ENCODE measurements at places on chromosomes 1 and 21.

DNA sequence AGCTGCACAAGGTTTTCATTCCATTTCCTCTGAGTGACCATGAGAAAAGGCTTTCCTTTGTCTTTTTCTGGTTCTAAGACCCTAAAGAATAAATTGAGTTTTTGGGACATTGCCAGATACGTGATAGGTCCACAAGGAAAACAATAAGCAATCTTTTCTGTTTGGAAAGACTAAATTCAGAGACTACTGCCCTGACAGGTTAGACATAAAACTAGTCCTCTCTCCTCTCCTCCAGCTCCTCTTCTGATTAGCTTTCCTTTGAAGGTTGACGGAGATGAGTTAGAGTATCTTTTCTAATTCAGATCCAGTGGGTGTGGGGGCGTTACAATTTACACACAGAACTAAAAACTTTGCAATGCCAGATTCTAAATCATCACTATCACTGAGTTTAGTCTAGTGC lies 57.8 kb upstream of the C1orf53 start:
- no peak for DNase-seq

DNA sequence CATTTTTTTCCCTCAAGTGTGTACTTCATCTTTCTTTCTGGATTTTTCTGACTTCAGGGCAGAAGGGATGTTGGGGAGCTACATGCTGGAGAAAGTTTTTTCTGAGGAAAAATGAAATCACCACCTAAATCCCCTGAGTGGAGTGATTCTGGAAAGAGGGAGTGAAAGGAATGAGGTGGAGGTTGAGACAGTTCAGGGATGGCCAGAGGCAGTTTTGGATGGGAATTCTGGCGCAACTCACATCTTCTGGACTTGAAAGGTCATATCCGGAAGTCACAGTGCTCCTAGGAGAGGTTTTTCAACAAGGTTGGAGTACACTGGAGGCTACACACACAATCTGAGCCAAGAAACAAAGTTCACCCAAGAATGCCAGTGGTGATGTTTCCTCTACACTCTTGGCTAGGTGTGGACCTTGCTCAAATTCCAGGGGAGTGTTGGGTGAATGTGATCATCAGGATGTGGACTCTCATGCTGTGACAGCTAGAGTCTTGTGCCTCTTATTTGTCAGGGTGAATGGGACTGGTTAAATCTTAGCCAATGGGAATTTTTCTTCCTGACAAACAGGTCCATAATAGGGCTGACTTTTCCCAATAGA lies 161.5 kb downstream of the HLX start:
- no peak for DNase-seq

DNA sequence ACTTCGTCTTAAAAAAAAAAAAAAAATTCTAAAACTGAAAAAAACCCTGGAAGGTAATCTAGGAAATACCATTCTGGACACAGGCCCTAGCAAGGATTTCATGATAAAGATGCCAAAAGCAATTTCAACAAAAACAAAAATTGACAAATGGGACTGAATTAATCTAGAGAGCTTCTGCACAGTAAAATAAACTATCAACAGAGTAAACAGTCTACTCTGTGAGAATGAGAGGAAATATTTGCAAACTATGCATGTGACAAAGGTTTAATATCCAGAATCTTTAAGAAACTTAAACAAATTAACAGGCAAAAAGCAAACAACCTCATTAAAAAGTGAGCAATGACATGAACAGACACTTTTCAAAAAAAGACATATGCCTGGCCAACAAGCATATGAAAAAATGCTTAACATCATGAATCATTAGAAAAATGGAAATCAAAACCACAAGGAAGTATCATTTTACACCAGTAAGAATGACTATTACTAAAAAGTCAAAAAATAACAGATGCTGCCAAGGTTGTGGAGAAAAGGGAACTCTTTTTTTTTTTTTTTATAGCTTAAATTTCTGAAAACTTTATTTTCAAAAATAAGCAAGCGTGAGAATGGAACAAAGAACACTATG lies 29.4 kb upstream of the RNPC3 start:
- no peak for DNase-seq

DNA sequence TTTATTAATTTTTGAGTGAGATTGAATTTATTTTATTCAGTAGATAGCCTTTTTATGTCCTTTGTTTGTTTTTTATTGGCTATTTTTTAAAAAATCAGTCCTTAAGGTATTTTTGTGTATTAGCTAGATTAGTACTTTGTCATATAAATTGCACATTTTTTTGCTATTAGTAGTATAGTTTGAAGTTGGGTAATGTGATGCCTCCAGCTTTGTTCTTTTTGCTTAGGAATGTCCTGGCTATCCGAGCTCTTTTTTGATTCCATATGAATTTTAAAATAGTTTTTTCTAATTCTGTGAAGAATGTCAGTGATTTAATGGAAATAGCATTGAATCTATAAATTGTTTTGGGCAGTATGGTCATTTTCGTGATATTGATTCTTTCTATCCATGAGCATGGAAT lies 80.4 kb downstream of the MAN1A2 start:
- DNase-seq, result no peak

GRCh38 chr21:25464275-25464674 lies 143.0 kb downstream of the MRPL39 start:
- no peak for DNase-seq

DNA sequence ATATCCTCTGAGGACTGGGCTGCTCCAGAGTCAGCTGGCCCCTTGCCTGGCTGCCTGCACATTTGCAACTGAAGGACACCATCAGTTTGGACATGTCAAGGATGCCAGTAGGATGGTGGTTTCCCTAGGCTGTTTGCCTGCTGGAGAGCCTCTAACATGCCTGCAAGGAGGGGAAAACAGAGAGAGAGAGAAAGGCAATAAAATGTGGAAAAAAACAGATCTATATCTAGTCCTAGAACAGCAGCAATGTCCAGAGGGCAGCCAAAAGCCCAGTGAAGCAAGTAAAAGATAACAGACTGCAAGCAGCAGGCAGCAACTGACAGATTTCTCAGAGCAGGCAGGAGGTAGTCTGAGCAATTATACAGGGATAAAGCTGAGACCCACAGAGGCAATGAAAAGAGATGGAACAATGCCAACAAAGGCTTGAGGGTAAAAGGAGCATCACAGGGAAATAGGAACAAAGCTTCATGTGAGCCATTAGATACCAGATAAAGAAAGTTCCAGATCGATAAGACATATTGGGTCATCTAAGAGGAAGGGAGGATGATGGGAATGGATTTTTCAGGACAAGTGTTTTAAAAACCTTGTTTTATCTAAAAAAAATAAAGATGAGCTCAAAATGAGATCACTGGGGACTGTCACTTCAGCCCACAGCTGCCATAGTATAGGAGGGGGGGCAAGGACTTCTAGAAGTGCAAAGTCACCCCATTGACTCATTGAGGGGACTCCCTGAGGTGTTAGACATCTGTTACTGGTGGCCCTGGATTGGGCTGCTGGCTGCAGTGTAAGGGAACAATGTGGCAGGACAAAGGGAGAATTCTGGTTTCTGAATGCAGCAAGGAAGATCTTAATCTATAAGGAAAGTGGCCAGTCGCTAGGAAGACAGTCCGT lies 38.6 kb upstream of the GADD45A start:
- DNase-seq, result no peak

- no peak for DNase-seq
Measured at GRCh38 chr1:184082541-184083415, 31.2 kb downstream of the TSEN15 start.

DNA sequence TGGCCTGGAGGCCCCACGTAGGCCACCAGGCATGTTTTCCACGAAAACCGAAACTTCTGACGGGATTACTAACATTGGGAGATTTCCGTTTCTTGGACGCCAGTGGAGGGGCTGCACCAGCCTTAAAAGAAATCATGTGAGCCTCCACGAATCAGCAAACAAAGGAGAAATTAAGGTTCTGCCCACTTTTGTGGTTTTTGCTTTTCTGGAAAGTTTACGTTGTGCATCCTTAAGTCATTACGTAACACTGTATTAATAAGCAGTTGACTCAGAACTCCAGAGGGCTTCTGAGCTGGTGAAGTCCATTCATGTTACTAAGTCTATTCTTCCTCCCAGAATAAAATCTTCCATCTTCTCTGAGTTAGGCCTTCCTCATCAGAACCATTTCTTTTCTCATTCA lies 168.5 kb downstream of the PSMG1 start:
- DNase-seq, result no peak

- DNase-seq, result no peak
Measured at GRCh38 chr1:61448914-61449313, 276.0 kb downstream of the TM2D1 start.

DNA sequence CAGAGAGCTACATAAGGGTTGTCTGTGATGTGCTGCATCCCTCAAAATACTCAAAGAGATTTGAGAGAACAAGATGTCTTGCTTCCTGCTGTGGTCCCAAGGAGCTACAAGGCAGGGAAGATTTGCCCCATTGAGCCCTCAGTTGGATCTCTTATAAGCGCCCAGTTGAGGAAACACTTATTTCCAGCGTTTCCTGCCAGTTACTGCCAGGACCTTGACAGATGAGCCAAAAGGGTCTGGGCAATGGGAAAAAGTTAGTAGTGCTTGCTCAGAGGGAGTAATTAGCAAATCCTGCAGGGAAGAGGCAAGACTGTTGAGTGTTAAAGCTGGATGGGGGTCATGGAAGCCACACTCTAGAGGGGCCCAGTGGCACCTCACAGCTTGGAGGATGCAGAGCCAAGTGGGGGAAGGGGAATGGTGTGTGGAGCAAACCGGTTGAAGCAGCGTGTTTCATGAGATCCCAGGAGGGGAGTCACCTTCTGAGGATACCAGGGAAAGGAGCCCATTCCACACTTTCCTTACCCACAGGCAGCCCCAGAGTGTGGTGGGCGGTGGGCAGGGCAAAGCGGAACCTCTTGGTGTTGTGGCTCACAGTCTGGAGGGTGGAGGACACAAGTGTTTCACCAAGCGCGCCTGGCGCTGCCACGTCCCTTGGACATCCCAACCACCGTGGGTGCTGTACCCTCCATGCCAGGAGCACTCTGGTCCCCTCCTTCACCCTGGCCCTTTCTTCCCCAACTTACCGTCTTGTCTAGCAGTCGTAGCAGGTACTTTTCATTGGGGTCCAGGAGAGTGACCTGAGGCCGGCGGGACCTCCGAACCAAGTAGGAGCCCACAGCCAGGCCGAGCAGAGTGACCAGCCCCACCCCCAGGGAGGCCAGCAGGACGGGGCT lies 805 bp downstream of the CYB5R1 start:
- DNase-seq, result no peak

GRCh38 chr1:150009604-150010392 lies 728 bp downstream of the OTUD7B start:
- no peak for DNase-seq

All from dorsolateral prefrontal cortex (tissue), 122 donors.